Stimulated activated CD4-positive, alpha-beta T cell treated with anti-CD3 and anti-CD28 coated beads, TNF-alpha, amount 100 ng/mL, for 48 hours (primary cell): ENCODE measurements at places on chromosomes 3 and 15.

GRCh38 chr15:60237446-60237845 lies 160.3 kb downstream of the ANXA2 start:
- DNase-seq, result no peak

- no peak for DNase-seq
Observed at GRCh38 chr3:64295594-64295993, 70.3 kb upstream of the PRICKLE2 start.

DNA sequence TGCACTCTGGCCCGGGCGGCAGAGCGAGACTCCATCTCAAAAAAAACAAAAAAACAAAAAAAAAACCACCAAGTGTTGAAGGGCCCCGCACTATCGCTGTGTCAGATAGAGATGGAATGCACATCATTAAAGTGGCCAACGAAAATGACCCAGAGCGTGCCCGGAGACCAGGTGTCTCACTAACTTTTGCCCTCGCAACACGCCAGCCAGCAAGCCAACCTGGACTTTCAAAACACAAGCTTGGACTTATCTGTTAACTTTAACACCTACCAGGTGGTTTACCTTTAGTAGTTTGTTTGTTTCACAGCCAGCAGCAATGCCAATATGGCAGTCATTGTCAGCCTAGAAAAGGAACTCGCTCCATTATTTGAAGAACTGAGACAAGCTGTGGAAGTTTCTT lies 28.6 kb downstream of the FAM174B start:
- DNase-seq, result no peak

DNA sequence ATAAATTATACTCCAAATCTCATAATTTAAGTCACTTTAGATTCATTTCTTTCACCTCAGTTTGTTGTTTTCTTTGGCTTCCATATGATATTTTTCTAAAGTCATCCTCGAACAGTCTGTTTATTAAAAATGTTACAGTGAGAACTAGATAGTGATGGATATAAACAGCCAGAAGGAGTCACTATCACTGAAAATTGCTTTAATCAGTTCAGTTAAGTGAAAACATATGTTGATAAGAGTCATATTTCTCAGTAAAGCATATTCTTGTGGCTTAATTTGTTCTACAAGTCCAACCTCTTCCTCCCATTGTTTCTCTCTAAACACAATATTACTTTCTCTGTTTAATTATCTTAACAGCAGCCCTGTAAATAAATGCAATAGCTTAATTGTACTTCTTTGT lies 427.5 kb upstream of the ALCAM start:
- DNase-seq, result no peak

- DNase-seq, result no peak
Observed at GRCh38 chr3:8681349-8681748, 36.8 kb upstream of the SSUH2 start.

GRCh38 chr3:119457246-119457645 lies 6.2 kb downstream of the TMEM39A start:
- DNase-seq, result no peak
